Activated CD4-positive, CD25-positive, alpha-beta regulatory T cell treated with anti-CD3 and anti-CD28 coated beads, Interleukin-2, amount 50 U/mL, for 24 hours (primary cell): ENCODE measurements at places on chromosomes 13 and 19.

GRCh38 chr13:106774621-106775020 is 206.7 kb upstream of the ARGLU1 start:
- no peak for ATAC-seq

- peak; percentile 87 for ATAC-seq
Measured at GRCh38 chr19:958967-959855, 24.9 kb upstream of the WDR18 start.

DNA sequence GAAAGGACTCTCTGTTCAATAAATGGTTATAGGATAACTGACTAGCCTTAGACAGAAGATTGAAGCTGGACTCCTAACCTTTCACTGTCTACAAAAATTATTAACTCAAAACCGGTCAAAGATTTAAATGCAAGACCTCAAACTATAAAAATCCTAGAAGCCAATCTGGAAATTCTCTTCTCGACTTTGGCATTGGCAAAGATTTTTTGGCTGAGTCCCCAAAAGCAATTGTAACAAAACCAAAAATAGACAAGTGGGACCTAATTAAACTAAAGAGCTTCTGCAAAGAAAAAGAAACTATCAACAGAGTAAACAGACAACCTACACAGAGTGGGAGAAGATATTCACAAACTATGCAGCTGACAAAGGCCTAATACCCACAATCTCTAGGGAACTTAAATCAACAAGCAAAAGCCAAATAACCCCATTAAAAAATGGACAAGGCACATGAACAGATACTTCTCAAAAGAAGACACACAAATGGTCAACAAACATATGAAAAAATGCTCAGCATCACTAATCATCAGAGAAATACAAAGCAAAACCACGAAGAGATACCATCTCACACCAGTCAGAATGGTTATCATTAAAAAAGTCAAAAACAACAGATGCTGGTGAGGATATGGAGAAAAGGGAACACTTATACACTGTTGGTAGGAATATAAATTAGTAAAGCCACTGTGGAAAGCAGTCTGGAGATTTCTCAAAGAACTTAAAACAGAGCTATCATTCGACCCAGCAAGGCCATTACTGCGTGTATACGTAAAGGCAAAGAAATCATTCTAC is 266.3 kb downstream of the DNAJC15 start:
- no peak for ATAC-seq

DNA sequence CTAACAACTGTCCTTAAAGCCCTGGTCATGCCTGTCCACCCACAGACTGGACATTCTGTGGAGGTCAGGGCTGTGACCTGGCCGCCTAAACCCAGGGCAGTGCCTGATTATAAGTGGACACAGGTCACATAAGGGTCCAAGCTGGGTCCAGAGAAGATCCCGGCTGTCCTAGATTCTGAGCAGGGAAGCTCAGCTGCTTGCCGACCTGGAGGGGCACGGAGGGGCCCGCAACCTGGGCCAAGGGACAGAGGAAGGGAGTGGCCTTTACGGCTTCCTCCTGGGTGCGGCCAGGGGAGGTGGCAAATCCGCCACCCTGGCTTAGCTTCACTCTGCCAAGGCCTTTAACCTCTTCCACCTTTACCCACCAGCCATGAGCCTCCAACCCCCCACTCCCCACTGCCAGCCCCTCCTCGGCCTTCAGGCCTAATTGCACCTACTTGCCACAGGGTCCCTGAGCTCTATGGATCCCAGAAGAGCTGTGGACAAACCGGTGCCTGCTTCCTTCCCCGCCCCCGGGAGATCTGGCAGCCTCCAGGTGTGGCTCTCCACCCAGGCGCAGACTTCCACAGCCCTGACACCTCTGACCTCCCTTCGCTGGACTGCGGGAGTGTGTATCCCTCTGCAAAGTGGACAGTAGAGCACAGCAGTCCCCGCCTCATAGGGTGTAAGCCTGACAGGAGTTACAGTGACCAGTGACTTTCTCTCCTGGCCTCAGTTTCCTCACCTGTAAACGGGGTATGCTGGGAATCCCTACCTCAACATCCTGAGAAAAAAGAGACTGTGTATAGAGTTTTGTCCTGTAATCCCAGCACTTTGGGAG is 1.7 kb downstream of the CD320 start:
- ATAC-seq: no peak

GRCh38 chr13:37700887-37701286 is 102.3 kb upstream of the POSTN start:
- no peak for ATAC-seq

GRCh38 chr19:39824143-39825092 is 9.5 kb downstream of the DYRK1B start:
- ATAC-seq: peak; percentile 99

GRCh38 chr13:80341101-80341755 is at the start of gene SPRY2:
TSS of gene SPRY2 (minus strand) at chr13:80341126. CDS start at chr13:80337705, 3,421 bp downstream.
- peak; percentile 15 for ATAC-seq

DNA sequence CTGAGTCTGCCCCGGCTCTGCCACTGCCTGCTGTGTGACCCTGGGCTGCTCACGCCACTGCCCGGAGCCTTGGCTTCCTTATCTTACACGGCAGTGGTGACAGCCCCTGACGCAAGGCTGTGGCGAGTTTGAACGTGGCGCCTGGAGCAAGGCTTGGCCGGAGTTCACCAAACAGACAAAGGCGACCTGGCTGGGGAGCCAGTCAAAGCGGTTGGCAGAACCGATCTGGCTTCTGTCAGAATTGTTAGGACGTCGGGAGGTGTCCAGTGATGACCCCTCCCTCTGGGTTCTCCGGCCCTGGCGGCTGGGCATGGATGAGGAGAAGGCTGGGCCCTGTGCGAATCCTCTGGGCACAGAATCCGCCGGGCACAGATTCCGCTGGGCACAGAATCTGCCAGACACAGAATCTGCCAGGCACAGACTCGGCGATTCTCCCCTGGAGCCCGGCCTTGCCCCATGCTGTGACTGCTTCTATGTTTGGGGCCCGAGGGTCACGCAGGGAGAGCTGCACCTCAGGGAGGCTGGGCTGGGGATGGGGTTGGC is 11.7 kb upstream of the TMEM255B start:
- no peak for ATAC-seq

DNA sequence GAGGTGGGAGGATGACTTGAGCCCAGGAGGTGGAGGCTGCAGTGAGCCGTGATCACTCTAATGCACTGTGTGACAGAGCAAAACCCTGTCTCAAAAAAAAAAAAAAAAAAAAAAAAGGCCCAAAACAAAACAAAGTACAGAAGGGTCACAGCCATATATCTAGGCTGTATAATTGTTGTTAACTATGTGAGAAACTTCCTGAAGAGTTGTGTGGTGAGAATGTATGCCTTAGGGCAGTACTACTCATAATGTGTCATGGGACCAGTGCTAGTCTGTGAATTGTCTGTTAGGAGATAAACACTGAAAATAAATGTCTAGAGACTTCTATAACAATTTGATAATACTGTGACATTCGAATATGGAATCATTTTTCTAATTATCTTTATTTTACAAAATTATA is 43.1 kb downstream of the PAN3 start:
- ATAC-seq: peak; percentile 53

DNA sequence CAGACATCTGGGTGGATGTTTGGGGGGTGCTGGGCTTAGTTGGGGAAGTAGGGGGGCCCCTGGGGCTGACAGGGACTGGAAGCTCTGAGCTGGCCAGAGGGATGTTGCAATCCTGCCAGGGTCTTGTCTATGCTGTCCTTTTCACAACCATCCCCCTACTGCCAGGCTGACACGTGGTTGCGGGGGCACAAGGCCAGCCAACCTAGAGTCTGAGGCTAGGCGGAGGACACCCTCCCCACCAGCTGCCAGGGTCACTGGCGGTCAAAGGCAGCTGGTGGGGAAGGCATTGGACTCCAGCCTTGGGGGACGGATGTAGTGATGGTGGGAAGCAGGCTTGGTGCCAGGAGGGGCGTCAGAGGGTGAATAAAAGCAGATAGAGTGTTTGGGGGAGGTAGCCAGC is 1.6 kb upstream of the APOC1 start:
- ATAC-seq: no peak

DNA sequence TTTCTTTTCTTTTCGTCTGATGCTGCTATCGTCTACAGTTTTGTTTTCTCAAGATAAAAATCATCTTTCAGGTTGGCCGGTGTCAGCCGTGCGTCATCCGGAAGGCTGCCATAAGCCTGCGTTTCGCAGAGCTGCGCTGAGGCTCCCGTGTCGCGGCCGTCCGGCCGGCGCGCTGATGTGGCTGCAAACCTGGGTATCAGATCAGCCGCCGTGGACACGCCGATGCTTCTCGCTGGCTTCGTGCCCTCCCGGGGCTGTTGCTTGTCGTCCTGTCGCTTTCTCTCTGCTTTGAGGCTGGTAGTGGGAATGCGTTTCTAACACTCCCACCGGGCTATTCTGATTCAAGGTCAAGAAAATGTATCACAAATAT is 45.9 kb upstream of the TFDP1 start:
- no peak for ATAC-seq

- ATAC-seq: no peak
Measured at GRCh38 chr13:33167491-33167890, 118.1 kb downstream of the STARD13 start.

- ATAC-seq: no peak
Measured at GRCh38 chr13:23289917-23290357, 109.2 kb downstream of the SGCG start.

DNA sequence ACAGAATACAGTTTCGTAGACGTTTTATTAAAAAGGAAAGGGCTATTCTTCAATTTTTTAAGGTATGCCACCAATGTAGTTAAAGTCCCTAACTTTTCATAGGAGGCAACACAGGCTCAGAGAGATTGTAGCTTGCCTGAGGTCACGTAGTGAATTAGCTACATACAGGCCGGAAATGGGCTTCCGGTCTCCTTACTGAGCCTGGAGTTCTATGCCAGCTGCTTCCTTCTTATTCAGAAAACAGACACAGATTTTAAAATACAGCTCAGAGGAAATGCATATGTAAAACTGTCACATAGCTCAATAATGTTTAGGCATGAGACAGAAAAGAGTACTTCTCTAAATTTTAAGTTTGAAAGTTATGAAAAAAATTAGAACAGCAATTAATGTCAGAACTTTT is 85.4 kb upstream of the TUBA3C start:
- ATAC-seq: no peak

DNA sequence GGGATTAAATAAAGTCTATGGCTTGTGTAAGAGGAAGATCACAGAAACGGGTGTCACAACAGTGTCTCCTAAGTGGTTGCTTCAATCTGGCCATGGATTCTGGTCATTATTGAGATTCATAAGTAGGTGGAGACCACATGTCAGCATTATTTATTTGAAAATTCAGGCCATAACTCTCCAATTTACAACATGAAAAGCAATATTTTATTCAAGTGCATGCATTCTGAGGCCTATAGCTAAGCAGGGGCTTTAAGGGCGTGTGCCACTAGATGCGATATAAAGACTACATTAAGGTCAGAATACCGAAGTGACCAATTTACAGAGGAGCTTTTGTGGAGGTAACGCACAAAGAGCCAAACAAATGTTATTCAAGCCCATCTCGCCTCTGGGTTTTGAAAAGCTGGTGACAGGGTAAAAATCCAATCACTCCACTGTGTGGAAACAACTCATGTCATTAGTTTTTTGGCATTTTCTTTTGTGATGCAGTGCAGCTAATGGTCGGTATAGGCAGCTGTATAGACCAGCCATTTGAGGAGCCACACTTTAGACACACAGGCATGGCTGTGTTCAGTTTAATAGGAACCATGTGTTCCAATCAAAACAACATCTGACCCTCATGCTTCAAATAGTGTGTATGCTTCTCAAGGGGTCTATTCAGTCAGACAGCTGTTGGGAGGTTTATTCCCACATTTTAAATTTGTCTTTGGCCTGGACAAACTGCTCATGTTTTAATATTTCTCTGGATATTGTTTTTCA is 123.7 kb downstream of the KL start:
- no peak for ATAC-seq

DNA sequence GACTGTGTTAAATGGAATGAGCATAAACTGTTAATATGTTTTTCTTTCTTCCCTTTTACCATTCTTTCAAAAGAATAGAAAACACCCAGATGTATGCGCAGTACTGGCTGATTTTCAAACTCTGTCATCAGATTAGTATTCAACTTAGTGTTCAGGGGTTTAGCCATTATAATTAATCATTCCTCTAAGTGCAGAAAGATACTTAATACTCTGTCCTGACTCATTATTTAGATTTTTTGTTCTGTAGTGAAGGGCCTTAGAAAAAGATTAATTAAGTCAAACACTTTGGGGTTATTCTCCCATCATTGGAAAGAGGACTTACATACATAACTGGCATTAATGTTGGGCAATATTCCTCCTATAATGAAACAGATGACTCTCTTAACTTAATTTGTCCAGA is 1316.7 kb upstream of the SLC10A2 start:
- no peak for ATAC-seq

DNA sequence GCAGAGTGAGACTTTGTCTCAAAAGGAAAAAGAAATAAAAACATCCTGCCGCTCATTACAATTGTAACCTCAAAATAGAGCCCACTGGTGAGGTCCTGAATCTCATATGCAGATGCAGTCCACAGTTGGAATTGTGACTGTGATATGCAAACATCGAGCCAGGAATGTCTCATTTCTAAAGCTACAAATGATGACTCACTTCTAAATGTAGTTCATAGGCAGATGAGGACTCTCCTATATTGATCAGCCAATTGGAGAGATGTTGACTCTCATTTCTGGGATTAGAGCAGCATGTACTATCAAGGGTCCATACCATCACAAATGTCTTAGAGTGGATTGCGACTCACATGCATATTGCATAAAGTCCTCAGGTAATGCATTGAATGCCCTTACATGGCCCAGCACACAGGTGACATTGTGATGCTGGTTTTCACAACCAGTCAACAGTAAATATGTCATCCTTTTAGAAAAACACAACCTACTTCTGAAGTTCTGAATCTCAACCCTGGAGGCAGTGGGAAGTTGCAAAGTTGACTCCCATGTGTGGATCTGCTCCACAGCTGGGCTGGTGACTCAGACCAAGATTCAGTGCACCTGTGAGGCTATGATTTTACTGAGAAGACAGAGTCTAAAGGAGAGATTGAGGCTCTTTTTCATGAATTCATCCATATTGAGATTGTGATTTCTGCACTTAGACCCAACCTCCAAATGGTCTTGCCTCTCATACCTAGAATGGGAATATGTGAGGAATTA is 16.9 kb upstream of the ZNF254 start:
- no peak for ATAC-seq

DNA sequence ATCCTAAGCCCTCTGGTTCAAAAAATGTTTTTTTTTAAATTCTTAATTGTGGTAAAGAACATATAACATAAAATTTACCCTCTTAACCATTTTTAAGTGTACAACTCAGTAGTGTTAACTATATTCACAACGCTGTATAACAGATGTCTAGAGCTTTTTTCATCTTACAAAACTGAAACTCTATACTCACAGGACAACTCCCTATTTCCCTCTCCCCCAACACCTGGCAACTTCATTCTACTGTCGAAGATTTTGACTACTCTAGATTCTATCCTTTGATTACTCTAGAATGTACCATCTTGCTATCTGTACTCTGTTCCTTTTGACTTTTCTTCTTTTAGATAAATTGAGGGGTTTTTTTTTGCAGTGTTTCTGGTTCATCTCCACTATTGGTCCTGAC is 200.4 kb downstream of the KLF12 start:
- ATAC-seq: no peak
